ENCODE measurements at places on chromosomes 3 and 15. TPM values are rescaled to one million over a fixed set of nuclear protein-coding genes. Genes with fewer than 3 reads are reported as not detected.

CGNL1 gene
- total RNA-seq: not detected

OCA2 gene
- not detected for total RNA-seq

TM6SF1 gene
- total RNA-seq: 1.7 TPM

GRCh38 chr15:92076541-92076940 is 223.0 kb downstream of the SLCO3A1 start:
- no peak for DNase-seq

GRCh38 chr15:89462198-89462912 is 34.0 kb downstream of the RHCG start:
- DNase-seq: no peak

DNA sequence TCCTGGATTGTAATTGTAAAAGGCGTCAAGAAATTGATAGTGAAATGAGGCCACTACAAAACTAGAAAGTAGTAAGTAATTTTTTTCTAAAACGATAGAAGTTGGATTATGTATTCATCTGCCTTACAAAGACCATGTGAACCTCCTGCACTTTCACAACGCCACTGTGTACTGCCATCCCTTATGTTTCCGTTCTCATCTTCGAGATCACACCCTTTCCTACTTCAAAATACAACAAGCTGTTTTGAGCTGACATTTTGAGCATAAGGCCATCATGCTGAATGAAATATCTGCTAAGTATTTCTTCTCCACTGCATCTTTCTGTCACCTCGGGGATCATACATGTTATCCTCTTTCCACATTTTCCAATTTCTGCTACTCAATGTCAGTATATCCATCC is 885.5 kb downstream of the ROBO1 start:
- no peak for DNase-seq

DNA sequence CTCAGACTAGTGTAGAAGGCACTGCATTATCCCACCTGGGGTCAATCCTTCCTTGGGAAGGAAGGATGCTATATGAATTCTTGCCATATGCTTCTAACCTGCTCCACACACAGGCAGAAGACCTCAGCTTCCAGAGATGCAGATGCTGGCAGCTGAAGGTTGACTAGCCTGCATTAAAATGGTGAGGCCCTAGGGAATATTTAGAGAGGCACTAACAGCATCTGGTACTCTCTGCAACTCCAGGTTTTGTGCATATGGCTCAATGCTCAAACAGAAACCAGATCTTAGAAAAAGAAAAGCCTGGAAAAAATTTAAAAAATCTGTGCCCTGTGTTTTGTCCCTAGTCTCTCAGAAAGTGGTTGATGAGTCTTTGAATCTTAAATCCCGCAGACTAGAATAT is 56.0 kb upstream of the MYRIP start:
- no peak for DNase-seq

GRCh38 chr3:33732394-33732793 is 14.3 kb upstream of the CLASP2 start:
- peak; percentile 30 for DNase-seq

GRCh38 chr3:117526470-117527079 is 817.0 kb downstream of the TUSC7 start:
- no peak for DNase-seq

Data from activated naive CD4-positive, alpha-beta T cell treated with anti-CD3 and anti-CD28 coated beads for 36 hours (primary cell).